ENCODE measurements at places on chromosomes 11 and 22.

DNA sequence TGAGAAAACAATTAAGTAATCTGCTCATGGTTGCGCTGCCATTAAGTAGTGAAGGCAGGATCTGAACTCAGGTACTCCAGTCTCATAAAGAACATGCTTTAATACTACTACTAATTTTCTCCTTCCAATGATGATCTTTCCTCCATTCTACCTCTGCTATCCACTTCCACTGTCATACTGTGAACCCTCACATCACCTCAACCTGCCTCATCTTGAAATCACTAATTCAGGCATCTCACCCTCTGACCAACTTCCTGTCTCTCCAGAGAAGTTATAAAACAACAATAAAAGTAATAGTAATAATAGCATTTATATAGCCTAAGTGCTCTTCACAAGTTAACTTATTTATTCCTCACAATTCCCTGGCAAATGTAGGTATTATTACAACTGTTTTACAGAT, 57.1 kb upstream of the PSMA1 start:
- DNase-seq, result no peak

- no peak for DNase-seq
Observed at GRCh38 chr11:13120691-13121090, 111.6 kb downstream of the RASSF10 start.

DNA sequence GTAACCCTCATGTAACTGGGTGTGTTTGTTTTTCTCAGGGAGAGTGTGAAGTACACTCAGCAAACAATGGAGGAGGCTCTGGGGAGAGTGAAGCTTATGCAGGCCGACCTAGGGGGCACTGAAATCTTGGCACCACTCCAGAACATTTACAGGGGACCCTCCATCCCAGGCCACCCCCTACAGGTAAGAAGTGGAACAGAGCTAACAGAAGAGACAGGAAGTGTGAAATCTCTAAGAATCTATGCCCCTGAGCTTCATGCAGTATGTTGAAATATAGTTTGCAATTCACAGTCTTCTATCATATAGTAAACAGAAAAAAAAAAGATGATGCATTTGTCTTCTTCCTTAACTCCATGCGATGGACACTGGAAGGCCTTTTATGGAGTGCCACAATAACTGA, 8.4 kb downstream of the VWA5A start:
- DNase-seq, result no peak

DNA sequence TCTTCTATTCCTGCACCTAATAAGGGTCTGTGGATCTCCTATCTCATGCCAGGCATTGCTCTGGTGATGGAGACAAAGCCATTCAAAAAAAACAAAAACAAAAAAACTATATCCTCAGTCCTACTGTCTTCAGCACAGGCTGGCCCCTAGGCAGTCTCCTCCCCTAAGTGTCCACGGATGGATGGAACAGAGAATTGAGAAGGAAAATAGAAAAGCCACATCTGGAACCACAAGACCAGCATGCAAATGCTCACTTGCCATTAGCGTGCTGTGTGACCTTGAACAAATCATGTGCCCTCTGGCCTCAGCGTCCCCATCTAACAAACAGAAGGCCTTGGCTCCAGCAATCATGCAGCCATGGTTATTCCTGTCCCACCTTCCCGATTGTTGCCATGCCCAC, 32.7 kb upstream of the CD82 start:
- no peak for DNase-seq

- no peak for DNase-seq
Observed at GRCh38 chr11:42806191-42806590, 505.6 kb upstream of the API5 start.

- peak; percentile 70 for DNase-seq
Observed at GRCh38 chr11:61509043-61510029, 787 bp downstream of the LRRC10B start.

- no peak for DNase-seq
Observed at GRCh38 chr11:44247508-44247907, 62.4 kb downstream of the ALX4 start.

GRCh38 chr22:43396321-43396933, 15.4 kb upstream of the MPPED1 start:
- no peak for DNase-seq

GRCh38 chr11:6705905-6706535, 22.9 kb upstream of the MRPL17 start:
- DNase-seq, result peak; percentile 45

DNA sequence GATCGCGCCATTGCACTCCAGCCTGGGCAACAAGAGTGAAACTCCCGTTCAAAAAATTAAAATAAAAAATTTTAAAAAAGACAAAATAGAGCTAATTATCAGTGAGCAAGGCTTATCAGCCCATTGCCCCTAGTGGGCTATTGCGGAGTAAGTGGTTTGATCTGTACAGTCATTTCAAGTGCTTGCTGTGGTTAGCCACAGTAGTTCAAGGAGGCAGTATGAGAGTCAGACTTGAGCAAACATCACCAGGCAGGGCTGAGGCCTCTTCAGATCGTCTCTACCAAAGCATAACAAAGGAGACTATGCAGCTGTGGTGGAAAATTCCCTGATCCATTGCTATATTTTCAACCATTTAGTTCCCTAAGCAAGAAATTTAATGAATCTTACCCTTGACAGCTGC, 4.3 kb upstream of the SBF2 start:
- no peak for DNase-seq

- DNase-seq, result no peak
Observed at GRCh38 chr22:45867118-45867905, 109.7 kb downstream of the WNT7B start.

DNA sequence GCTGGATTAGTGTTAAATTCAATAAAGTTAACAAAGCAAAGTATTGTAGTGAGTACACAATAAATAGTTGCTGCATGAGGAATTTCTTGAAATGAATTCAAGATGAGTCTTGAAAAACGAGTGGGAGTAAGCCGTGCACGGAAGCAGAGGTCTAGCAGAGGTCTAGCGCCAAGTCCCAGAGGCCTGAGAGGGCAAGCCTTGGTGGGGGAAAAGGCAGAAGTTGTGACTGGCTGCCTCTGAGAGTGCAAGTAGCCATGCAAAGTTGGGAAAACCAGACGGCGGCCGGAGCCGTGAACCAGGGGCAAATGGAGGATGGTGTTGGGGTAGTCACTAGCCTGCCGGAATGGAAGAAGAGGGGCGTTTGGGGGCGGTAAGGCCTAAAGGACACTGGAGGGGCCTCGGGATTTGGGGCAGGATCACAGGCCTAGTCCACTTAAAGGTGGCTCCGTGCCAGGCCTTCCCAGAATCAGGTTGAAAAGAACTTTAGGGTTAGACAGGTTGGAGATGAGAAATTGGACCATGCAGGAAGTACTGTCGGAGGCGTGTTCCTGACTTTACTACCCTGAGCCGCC, 379 bp upstream of the SLC3A2 start:
- peak; percentile 71 for DNase-seq

GRCh38 chr11:95283650-95284049, 52.6 kb upstream of the SESN3 start:
- DNase-seq, result no peak

- no peak for DNase-seq
Observed at GRCh38 chr22:30948930-30949342, 19.6 kb downstream of the MORC2 start.

DNA sequence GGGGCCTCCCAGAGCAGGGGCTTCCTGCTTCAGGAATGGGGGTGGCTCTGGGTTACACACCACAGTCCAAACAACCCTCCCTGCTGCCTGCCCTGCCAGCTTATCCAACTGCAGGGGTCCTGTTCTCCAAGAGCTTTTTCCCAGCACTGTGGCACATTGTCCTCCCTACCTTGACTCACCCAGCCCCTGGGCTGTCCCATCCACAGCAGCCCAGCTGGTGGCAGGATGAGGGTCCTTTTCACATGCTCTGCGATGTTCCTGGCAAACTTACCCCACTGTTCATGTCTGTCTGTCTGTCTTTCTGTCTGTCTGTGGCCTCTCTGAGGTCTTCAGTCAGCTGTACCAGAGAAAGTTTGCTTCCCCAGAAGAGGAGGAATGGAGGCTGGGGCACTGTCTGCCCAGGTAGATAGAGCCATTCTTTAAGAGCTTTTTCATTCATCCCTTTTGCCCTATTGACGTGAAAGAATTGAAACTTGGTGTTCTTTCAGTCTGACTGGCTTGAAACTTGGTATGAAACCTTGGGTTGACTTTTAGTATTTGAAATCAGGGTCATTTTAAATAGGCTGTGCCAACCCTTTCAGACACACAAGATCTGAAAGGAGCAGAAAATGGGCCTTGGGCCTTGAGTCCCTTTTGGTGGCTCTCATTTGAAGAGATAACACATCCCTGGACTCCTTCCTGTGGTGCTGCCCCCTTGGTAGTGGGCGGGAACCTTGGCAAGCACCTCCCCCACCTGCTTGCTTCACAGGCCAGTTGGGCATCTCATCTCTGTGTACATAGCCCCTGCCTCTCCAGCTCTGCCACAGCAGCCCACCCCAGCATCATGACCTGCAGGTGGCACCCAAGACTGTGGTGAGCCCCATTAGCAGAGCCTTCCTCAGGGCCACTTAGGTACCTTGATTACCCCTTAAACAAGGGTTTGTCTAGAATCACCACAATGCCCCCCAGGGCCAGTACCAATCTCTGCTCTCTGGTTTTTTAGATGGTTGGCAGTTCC, 74.6 kb upstream of the SUSD2 start:
- no peak for DNase-seq

DNA sequence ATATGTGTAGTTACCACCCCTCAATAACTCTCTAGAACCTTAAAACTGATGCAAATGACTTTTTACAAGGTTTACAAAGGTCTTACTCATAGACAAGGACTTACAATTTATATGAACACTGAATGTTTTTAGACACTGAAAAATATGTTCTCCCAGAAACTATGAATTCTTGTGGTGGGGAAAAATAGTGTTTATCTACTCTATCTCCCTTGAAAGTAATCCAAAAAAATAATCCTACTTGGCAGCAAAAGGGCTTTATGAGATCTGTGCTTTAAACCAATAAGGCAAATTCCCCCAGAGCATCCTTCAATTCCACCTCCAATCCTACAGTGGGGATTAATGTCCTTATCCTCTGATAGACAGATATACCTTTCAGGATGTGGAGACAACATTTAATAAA, 1984.1 kb upstream of the RAG2 start:
- no peak for DNase-seq

- DNase-seq, result no peak
Observed at GRCh38 chr11:74354036-74354435, 42.6 kb upstream of the P4HA3 start.

- DNase-seq, result no peak
Observed at GRCh38 chr11:98955551-98955950, 65.2 kb upstream of the CNTN5 start.

GRCh38 chr11:122019908-122020694, 95.9 kb downstream of the BLID start:
- DNase-seq, result no peak

DNA sequence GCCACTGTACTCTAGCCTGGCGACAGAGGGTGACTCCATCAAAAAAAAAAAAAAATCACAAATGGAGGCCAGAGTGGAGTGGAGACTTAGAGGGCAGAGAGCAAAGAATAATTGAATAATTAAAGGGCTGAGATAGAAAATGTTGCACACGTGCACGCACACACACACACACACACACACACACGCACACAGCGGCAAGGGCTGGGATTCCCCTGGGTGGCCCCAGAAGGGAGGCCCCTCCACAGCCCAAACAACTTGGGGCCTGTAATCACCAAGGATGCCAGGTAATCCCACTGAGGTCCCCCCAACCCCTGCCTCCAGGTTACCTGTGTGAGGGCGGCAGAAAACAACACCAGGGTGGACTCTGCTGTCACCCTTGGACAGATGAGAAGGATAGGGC, 12.0 kb upstream of the DGKZ start:
- no peak for DNase-seq

GRCh38 chr22:44337678-44338004, 24.9 kb upstream of the SHISAL1 start:
- peak; percentile 72 for DNase-seq

DNA sequence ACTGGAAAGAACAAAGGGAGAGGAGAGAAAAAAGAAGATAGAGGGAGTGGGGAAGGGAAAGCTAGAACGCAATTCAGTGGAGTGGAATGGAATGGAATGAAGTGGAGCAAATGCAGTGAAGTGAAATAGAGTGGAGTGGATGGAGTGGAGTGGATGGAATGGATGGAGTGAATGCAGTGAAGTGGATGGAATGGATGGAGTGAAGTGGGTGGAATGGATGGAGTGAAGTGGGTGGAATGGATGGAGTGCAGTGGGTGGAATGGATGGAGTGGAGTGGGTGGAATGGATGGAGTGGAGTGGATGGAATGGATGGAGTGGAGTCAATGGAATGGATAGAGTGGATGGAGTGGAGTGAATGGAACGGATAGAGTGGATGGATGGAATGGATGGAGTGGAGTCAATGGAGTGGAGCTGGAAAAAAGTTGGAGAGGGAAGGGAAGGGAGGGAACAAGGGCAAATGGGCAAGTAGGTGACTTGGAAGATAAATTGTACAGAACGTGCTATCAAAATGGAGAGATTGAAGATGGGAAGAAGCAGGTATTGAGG, 13.9 kb downstream of the IFITM10 start:
- DNase-seq, result no peak
